ENCODE measurements at places on chromosomes 12 and 14. TPM values are rescaled to one million over a fixed set of nuclear protein-coding genes. Genes with fewer than 3 reads are reported as not detected.

DNA sequence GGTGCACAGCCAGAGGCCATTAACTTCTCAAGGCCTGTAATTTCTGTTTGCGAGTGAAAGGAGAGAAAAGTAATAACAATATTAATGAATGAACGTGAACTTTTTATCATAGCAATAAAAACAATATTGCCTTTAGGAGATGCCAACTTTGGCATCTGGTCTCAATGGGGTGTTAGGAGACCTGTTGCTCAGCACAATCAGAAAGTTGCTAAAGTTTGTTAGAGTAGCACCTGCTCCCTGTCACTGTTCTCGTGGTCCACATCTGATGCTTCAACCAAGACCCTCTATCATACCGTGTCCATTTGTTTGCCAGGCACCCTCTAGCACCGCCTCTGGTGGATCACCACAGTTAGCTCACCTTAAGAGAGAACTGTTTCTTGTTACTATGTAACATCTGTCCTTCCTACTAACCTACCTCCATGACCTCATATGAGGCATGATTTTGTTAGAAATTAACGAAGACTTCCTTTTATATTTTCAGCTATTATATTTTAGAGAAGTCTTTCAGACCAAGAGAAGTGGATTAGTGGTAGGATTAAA lies 12.5 kb upstream of the CLEC4E start:
- no peak for DNase-seq

GRCh38 chr12:14700935-14701334 lies 4.5 kb upstream of the GUCY2C start:
- no peak for DNase-seq

GRCh38 chr14:22560662-22561365 lies 28.2 kb downstream of the DAD1 start:
- peak; percentile 85 for DNase-seq

GRCh38 chr14:65867333-65867732 lies 454.8 kb downstream of the FUT8 start:
- no peak for DNase-seq

The CLEC12A gene
- total RNA-seq, result 0.43 TPM

The CLEC4C gene
- total RNA-seq, result not detected

The DAO gene
- not detected for total RNA-seq

- DNase-seq, result no peak
These were observed 34.8 kb upstream of the TSPAN9 start for GRCh38 chr12:3042394-3042793.

The KRT79 gene
- not detected for total RNA-seq

GRCh38 chr14:20624495-20625070 lies 16.9 kb downstream of the OR6S1 start:
- DNase-seq, result peak; percentile 75

DNA sequence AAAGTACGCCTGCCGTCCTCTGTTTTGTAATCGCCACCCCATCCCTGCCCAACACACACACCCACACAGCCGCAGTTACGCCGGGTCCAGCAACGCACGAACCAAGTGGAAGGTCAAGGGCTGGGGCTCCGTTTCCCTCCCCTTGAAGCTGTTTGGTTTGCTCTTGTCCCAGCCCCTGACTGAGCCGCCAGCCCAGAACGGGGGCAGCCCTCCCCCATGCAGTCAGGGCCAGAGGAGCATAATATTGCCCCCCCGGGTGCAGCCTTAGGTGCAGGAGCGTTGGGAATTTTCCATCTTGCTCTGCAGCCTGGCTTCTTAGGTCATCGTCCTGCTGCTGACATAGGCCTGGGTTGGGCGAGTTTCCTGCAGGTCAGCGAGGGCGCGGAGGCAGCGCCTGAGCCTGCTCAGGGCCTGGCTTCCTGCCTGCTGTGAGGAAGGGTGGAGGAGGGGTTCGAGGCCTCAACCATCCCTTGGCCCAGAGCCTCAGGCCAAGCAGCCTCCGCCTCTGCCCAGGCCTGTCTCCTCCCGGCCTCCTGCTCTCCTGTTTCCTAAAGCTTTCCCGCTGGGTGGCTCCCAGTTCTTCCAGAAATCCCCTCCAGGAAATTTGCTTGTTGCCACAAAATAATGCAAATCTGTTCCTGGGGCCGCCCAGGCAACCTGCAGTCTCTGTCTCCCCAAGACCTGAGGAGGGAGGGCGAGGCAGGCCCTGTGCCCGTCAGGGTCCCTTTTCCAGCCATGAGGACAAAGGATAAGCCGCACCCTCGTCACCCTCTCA lies 44.5 kb downstream of the PSMA6 start:
- peak; percentile 94 for DNase-seq

The SIX6 gene
- not detected for total RNA-seq

DNA sequence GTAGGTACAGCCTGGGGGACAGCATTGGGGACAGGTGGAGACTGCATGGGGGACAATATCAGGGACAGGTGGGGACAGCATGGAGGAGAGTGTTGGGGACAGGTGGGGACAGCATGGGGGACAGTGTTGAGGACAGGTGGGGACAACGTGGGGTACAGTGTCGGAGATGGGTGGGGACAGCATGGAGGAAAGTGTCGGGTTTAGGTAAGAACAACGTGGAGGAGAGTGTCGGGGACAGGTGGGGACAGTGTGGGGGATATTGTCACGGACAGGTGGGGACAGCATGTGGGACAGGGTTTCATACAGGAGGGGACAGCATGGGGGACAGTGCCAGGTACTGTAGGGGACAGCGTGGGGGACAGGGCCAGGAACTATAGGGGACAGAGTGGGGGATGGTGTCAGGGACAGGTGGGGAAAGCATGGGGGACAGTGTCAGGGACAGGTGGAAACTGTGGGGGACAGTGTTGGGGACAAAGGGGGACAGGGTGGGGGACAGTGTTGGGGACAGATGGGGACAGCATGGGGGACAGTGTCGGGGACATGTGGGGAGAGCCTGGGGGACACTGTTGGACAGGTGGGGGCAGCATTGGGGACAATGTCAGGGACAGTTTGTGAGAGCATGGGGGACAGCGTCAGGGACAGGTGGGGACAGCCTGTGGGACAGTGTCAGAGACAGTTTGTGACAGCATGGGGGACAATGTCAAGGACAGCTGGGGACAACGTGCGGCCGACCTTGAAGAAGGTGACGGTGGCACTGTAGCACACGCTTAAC lies 213.1 kb downstream of the TMEM121 start:
- DNase-seq, result no peak

Measured in stomach (tissue), 19 donors.